ENCODE measurements at places on chromosomes 16 and 17. TPM values are rescaled to one million over a fixed set of nuclear protein-coding genes. Genes with fewer than 3 reads are reported as not detected.

The NPIPA3 gene
- 0.29 TPM for total RNA-seq

The EEF2K gene
- 30.1 TPM for total RNA-seq

The KRT24 gene
- not detected for total RNA-seq

The SPATA32 gene
- total RNA-seq: not detected

The CACNG1 gene
- total RNA-seq: not detected

The P2RX5 gene
- total RNA-seq: 2.0 TPM

The CRAMP1 gene
- 9.8 TPM for total RNA-seq

The SOX15 gene
- 0.57 TPM for total RNA-seq

The SLC6A2 gene
- total RNA-seq: 0.43 TPM

The HOXB5 gene
- total RNA-seq: under 0.01 TPM

The SMIM5 gene
- total RNA-seq: not detected

The TRIM25 gene
- total RNA-seq: 30.9 TPM

The NDRG4 gene
- total RNA-seq: 1.1 TPM

The EME1 gene
- 0.66 TPM for total RNA-seq

The KIF2B gene
- not detected for total RNA-seq

The SULT1A2 gene
- 0.44 TPM for total RNA-seq

The DPEP1 gene
- total RNA-seq: 0.88 TPM

The CSH2 gene
- total RNA-seq: 0.14 TPM

The HYDIN gene
- 0.22 TPM for total RNA-seq

The SYT17 gene
- total RNA-seq: 0.66 TPM
